ENCODE measurements at places on chromosomes 4 and X.

- H3K27me3 ChIP-seq, result no peaks in the 10 kb centered on the region
- no peak overlapping the region for H3K4me3 ChIP-seq
- no peak for DNase-seq
- no peaks in the 10 kb centered on the region for H3K36me3 ChIP-seq
- H3K27ac ChIP-seq, result no peak overlapping the region
These were observed 259.1 kb downstream of the SH2D1A start for GRCh38 chrX:124605511-124605910.

GRCh38 chr4:80049402-80049801 lies 23.6 kb downstream of the ANTXR2 start:
- H3K27me3 ChIP-seq, result no peaks in the 10 kb centered on the region
- DNase-seq, result no peak
- H3K36me3 ChIP-seq, result no peaks in the 10 kb centered on the region

DNA sequence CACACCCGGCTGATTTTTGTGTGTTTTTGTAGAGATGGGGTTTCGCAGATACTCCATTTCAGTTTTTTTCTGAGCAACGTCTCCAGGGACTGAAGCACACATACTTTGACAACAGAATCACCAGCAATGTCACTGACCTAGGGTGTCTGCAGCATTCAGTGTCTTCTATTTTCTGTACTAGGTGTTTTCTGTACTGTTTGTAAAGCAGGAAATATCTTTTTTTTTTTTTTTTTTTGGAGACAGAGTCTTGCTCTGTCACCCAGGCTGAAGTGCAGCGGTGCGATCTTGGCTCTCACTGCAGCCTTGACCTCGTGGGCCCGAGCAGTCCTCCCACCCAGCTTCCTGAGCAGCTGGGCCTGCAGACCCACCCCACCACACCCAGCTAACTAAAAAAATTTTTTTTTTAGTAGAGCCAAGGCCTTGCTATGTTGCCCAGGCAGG lies 8.9 kb downstream of the ADD1 start:
- no peaks in the 10 kb centered on the region for H3K4me1 ChIP-seq
- no peak for DNase-seq
- no peak overlapping the region for H3K27ac ChIP-seq

DNA sequence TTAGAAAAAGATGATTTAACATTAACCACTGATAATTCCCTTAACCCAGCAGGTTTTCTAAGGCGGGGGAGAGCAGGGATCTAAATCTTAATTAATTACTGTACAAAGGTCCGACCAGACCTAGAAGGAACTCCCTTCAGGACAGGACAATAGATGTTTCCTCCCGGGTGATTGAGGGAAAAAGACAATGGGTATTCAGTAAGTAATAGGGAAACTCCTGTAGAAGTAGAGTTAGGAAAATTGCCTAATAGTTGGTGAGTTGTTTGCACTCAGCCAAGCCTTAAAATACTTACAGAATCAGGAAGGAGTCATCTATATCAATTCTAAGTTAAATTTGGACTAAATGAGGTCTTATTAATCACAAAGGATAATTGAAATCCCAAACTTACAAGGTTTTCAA lies 5.8 kb upstream of the SRD5A3 start:
- H3K27me3 ChIP-seq, result no peaks in the 10 kb centered on the region
- H3K36me3 ChIP-seq, result no peaks in the 10 kb centered on the region
- DNase-seq, result no peak
- no peak overlapping the region for H3K4me3 ChIP-seq
- H3K4me1 ChIP-seq, result no peaks in the 10 kb centered on the region

GRCh38 chr4:15344041-15344440 lies 83.8 kb upstream of the C1QTNF7 start:
- no peak overlapping the region for H3K4me3 ChIP-seq
- no peak for DNase-seq
- H3K27me3 ChIP-seq, result no peaks in the 10 kb centered on the region
- no peaks in the 10 kb centered on the region for H3K36me3 ChIP-seq

GRCh38 chr4:92304121-92304520 lies 355 bp downstream of the GRID2 start:
- no peak overlapping the region for H3K27ac ChIP-seq
- H3K36me3 ChIP-seq, result no peaks in the 10 kb centered on the region
- H3K27me3 ChIP-seq, result no peaks in the 10 kb centered on the region

- H3K4me1 ChIP-seq, result no peaks in the 10 kb centered on the region
- H3K27ac ChIP-seq, result no peak overlapping the region
- no peak overlapping the region for H3K4me3 ChIP-seq
- H3K36me3 ChIP-seq, result no peaks in the 10 kb centered on the region
These were observed 162.5 kb downstream of the SHROOM3 start for GRCh38 chr4:76597423-76597979.

GRCh38 chr4:77872723-77873445 lies 10.3 kb downstream of the MRPL1 start:
- H3K36me3 ChIP-seq, result peaks cover 34% of the 10 kb centered on the region
- no peak overlapping the region for H3K4me3 ChIP-seq
- no peak overlapping the region for H3K27ac ChIP-seq
- H3K4me1 ChIP-seq, result no peaks in the 10 kb centered on the region

DNA sequence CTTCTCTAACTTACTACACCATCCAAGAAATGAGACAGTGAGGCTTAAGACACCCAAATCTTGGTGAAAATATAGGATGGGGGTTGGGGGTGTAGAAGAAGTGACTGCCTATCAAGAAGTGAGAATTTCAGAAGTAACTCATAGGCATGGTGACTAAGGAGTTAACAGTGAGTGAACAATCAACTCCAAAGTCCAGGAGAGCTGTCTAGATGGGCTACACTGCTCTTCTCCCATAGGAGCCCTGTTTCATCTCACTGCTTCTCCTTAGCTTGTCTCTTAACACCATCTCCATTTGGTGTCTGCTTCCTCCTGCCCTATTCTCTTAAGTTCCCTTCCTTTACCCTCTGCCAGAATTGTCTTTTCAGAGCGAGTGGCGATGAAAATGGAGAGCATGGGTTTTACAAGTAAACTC lies 22.7 kb downstream of the FABP2 start:
- H3K4me3 ChIP-seq, result peak overlapping the region; percentile 93
- H3K27me3 ChIP-seq, result no peaks in the 10 kb centered on the region
- DNase-seq, result no peak
- peaks cover 3% of the 10 kb centered on the region for H3K4me1 ChIP-seq
- peaks cover 30% of the 10 kb centered on the region for H3K36me3 ChIP-seq

DNA sequence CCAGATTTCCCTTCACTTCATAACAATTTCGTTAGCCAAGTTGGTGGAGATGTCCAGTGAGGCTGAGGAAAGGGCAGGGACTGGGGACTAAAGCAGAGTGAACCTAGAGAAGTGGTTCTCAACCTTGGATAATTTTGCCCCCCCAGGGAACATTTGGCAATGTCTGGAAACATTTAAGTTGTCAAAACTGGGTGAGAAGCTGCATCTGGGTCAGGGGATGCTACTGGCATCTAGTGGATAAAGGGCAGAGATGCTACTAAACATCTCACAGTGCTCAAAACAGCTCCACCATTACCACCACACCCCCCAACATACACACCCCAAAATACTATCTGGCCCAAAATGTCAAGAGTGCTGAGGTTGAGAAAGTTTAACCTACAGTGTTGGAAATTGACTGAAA lies 32.0 kb upstream of the FGF16 start:
- no peaks in the 10 kb centered on the region for H3K27me3 ChIP-seq
- no peak overlapping the region for H3K4me3 ChIP-seq
- peaks cover 10% of the 10 kb centered on the region for H3K36me3 ChIP-seq
- H3K4me1 ChIP-seq, result no peaks in the 10 kb centered on the region
- no peak for DNase-seq
- no peak overlapping the region for H3K27ac ChIP-seq

GRCh38 chrX:120309873-120310705 lies 1.2 kb downstream of the TMEM255A start:
- no peaks in the 10 kb centered on the region for H3K4me1 ChIP-seq
- H3K27ac ChIP-seq, result no peak overlapping the region
- no peaks in the 10 kb centered on the region for H3K36me3 ChIP-seq
- peak; percentile 31 for DNase-seq
- H3K4me3 ChIP-seq, result peak overlapping the region; percentile 81

GRCh38 chr4:86928400-86929255 lies 6.2 kb upstream of the AFF1 start:
- no peak overlapping the region for H3K4me3 ChIP-seq
- peak; percentile 11 for DNase-seq
- no peaks in the 10 kb centered on the region for H3K27me3 ChIP-seq
- no peak overlapping the region for H3K27ac ChIP-seq

- DNase-seq, result no peak
- H3K36me3 ChIP-seq, result no peaks in the 10 kb centered on the region
- H3K27ac ChIP-seq, result no peak overlapping the region
- no peak overlapping the region for H3K4me3 ChIP-seq
These were observed 39.2 kb downstream of the SGMS2 start for GRCh38 chr4:107863850-107864371.

DNA sequence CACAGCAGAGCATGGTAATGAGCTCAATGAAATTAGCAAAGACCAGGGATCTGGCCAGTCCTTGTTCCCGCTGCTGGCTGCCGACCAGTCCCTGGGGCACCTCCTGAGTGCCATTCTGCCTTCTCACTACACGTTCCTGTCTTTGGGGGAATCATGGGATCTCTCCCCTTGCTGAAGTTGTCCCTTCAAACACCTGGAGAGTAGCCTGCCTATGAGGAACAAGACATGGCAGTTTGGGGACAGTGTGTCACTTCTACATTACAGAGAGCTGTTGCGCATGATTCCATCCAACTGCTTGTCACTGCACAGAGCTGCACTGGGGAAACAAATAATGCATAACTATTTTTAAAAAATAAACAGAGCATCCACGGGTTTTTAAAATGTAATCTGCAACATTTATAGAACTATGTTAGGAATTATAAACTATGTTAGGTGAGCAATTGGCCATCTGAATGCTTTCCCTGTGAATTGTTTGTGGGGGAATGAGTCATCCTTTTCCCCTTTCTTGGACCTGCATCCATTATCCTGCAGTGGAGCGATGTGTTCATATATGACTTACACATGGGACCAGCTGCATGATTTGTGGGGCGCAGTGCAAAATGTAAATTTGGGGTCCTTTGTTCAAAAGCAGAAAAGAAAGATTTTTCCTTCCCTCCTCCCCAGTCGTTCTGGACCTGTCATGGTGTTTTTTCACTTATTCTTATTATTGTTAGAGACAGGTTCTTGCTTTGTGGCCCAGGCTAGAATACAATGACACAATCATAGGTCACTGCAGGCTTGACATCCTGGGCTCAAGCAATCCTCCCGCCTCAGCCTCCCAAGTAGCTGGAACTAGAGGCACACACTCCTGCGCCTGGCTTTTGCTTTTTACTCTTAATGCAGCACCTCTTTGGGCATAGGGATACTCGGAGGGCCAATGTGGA lies 115.0 kb upstream of the TBL1X start:
- H3K4me3 ChIP-seq, result no peak overlapping the region
- no peak overlapping the region for H3K27ac ChIP-seq
- DNase-seq, result no peak
